ENCODE measurements at places on chromosomes 1 and 21.

DNA sequence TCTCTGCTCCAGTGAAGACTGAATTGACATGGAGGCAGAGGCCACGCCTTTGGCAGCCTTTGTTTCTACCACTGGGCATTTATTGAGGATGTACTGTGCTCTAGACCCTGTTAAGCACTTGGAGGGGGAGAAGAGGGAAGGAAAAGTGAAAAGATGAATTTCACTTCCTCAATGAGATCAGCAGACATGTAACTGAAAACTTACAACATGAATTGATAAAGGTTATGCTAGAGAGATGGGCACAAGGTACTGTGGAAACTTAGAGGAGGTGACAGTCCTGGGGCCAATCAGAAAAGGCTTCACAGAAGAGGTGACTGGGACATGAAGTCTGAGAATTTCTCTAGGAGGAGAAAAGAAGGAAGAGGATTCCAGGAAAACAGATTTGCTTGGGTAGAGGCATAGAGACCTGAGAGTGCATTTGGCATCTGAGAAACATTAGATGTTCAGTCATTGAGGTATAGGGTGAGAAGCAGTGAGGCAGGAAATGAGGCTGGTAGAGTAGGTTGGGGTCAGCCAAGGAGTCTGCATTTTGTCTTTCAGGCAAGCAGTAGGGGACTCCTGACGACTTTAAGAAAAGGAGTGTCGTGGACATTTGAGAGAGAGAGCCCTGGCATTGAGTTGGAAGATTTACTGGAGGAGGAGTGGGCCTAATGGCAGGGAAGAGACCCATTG is 113.0 kb downstream of the SYT2 start:
- no peak for DNase-seq

DNA sequence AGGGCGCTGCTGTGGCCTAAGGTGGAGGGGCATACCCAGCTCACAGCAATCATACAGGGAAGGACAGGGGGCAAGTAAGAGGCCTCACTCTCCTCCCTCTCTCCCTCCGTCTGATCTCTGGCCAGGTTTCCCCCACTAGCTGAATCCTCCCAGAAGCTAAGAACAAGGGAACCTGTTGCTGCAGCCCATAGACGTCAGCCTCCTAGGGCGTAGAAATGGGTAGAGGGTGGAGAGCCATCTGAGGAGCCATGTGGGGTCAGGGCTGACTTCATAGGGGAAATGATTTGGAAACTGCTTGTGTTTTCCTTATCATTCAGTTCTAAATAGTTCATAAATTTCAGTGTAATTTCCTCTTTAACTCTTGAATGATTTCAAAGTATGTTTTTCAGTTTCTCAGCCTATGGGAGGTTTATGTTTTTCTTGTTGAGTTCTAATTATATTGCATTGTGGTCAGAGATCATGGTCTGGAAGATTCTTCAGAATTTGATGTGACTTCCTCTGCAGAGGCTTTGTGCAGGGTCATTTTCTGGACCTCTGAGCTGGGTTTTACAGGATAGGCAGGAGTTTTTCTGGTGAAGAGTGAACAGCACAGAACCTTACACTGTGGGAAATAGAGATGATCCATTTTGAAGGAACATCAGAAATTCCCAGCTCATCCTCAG is 2.3 kb upstream of the MOB3C start:
- no peak for DNase-seq

DNA sequence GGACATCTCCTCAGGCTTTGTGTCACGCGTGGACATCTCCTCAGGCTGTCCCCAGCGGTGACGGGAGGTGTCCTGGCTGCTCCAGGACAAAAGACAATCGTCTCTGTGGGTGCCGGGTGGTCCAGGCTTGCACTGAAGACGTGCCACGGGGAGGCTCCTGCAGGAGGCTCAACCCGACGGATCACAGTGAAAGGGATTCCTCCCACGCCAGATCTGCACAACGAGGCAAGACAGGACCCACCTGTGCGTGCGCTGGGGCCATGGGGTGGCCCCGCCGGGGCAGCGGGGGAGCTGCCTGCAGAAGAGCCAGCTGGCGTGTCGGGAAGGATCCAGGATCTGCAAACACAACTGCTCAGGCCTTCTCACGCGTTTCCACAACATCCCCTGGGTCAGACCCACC is 18.8 kb upstream of the ARHGEF16 start:
- no peak for DNase-seq

DNA sequence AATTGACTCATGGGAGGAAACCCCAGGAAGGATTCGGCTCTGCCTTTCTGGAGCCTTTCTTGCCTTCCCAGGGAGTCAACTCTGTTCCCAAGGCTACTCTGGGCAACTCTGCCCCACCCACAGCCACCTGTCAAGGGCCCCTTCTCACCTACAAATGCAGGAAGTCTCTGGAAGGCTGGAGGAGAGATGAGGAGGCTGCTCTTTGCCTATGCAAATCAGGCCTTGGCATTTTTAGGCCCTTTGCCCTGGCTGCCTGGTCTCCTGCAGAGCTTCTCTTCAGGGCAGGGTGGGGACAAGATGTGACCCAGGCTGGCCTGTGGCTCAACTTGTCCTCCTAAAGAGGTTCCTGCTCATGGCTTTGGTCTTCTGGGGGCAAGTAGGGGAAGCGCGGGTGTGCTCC is 5.4 kb downstream of the SLC6A9 start:
- no peak for DNase-seq

DNA sequence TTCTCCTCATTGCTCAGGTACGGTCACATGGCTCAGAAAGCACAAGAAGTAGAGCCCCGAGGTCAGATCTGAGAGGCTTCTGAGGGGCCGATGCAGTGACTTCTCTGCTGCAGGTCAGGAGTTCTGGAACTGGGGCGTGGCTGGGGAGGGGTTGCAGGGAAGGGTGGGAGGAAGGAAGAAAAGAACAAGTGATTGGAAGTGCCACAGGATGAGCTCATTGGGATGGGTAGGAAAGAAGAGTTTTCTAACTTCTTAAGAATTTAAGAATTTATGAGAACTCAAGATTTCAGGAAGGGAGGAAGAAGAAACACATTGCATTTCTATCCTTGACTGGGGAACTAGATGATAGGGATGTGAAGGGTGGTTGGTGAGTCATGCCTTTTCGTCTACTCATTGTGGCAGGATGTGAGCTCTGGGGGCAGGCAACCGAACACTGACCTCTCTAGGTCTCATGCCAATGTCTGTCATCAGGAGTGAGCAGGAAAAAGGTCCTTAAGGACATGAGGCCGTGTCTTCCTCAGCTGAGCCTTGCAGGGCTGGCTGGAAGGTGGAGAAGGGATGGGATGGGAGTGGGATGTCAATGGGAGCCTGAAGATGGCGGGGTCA is 497 bp downstream of the FCRLB start:
- DNase-seq: no peak

DNA sequence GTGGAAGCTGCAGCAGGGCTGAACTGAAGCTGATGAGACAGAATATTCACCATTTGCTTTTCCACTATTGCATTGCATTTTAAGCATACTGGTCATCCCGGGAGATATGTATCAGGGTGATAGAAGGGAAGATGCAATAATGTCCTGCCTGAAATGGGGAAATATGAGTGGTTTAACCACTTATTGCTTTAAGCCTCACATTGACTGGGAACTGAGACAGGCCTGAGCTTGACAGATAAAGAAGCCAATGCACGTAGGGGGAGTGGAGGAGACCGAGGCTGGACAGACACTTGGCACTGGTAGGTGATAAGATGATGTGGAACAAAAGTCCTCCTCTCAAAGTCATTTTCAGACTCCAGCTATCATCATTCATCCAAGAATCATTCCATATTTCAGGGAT is 911.7 kb upstream of the NCAM2 start:
- DNase-seq: no peak
